ENCODE measurements at places on chromosomes 2 and 18. TPM values are rescaled to one million over a fixed set of nuclear protein-coding genes. Genes with fewer than 3 reads are reported as not detected.

- DNase-seq = no peak
Observed at GRCh38 chr2:70161069-70161534, 29.7 kb downstream of the C2orf42 start.

DNA sequence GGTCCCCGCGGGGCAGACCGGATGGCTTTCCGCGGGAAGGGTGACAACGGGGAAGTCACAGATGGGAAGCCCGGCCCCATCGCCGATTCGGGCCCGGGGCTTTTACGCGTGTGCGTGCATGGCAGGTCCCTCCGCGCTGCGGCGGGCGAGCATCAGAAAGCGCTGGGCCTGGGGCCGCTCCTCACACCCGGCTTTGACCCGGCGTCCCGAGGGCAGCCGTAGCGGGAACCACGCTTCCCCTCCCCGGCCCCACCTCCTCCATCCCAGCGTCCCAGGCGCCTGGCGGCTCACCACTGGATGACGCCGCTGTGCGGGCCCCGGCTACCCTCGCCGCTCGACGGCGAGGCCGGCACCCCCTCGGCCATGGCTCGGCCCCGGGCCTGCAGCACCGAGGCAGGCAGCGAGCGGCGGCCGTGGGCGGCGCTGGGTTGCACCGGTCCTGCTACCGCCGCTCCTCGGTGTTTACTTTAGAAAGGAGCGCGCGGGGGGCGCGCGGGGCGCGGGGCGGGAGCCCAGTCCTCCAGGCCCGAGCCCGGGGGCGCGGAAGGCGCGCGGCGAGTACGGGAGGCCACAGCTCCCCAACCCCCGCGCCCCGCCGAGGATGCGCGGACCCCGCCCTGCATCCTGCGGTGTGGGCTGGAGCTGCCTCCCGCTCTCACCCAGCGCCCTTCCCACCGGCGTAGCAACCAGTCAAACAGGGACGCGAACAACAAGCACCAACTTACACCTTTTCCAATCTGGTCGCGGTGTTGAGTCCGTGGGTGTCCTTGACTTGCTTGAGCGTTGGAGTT, 806 bp downstream of the RFX8 start:
- DNase-seq = no peak

- no peak for DNase-seq
Observed at GRCh38 chr18:54805571-54806334, 22.5 kb upstream of the RAB27B start.

DNA sequence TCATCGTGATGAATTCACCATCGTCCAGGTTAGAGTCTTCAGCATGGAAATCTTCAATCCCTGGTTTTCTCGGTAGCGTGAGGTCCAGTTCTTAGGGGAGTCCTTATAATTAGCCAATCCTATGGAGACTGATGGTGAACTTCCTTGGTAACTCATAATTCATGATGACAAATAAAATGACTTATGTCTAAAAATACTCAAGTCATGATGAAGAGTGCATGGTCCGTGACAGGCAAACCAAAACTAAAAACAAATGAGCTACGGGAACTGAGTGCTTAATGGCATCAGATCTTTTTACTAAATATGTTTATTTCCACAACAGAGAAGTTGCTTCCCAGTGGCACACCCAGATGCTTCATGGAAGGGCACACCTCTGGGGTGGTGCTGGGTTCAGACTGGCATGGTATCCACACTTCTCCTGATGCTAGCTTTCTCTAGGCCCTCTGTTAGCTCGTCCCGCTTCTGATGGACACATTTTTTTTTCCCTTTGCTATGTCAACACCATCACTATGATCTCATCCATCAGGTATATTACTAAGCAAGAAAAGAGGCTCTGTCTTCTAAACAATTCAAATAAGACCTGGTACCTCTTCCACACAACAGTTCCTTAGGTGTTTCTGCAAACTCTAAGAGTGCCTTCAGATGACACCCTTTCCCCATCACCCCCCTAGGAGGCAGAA, 92.8 kb upstream of the NEDD4L start:
- DNase-seq = no peak

GRCh38 chr2:229179628-229180027, 91.5 kb downstream of the PID1 start:
- no peak for DNase-seq

Gene NEUROD1
- polyA plus RNA-seq = not detected

Gene AKAIN1
- polyA plus RNA-seq = not detected

- DNase-seq = no peak
Observed at GRCh38 chr18:57809190-57809589, 6.1 kb upstream of the ATP8B1 start.
